ENCODE measurements at places on chromosomes 6 and 20.
A peak's percentile ranks its signal among the peaks of the same experiment; 100 is the strongest.

- peak; percentile 32 for DNase-seq
Measured at GRCh38 chr20:63969838-63970713, at the start of gene ZNF512B. ZNF512B (minus strand) TSS chr20:63969930; CDS start chr20:63967950, 1,980 bp downstream.

DNA sequence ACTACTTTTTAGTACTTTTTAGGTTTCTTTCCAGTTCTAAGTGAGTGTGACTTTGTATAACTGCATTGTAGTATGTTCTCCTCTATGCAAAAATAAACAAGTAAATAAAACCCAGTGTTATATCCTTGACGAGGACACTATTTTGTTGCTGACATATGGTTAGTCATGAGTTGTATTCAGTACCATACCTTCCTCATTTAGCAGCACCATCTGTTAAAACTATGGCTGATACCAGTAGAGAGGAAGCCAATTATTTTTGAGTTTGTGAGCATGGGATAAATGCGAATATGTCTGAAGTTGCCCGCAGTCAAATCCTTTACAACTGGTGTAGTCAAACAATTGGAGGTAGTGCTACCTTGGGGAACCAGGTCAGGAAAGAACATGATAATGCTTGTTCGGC lies 74.1 kb downstream of the CDKAL1 start:
- no peak for DNase-seq

DNA sequence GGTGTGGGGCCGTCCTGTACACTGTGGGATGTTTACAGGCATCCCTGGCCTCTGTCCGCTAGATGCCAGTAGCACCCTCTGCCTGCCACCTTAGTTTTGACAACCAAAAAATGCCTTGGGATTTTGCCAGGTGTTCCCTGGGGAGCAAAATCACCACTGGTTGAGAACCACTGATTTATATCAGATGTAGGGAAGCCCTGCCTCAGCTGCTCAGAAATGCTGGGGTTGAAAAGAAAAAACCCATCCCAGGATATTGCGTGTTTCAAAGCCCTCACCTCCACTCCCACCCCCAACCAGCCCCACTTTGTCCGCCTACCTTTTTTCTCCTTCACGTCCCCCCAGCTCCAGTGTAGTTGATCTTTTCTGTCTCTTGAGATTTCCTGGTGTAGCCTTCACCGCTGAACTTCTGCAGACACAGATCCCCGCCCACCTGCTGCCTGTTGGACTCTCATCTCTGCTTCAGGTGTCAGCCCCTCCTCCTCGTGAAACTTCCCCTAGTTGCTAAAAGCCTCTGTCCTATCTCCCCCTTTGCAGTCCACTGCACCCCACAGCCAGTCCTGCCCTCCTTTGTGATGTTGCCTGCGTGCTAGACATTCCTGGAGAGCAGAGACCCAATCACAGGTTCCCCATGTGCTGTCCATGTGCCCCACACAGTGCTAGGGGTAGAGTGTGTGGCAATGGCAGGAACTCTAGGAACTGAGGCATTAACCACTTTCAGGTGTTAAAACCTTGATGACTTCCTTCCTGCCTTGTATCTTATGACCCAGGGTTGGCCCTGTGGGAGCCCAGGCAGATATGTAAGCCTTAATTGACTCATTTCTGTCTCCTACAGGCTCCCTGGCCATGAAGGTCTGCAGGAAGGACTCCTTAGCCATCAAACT lies 98.9 kb downstream of the TBC1D7 start:
- DNase-seq = no peak

- DNase-seq = no peak
Measured at GRCh38 chr20:7085467-7085866, 318.0 kb downstream of the BMP2 start.

- DNase-seq = peak; percentile 33
Measured at GRCh38 chr6:80210618-80211017, 104.1 kb downstream of the BCKDHB start.

- no peak for DNase-seq
Measured at GRCh38 chr6:168278904-168279303, 40.7 kb downstream of the DACT2 start.

GRCh38 chr6:98838032-98838431 lies 3.7 kb downstream of the POU3F2 start:
- DNase-seq = no peak

DNA sequence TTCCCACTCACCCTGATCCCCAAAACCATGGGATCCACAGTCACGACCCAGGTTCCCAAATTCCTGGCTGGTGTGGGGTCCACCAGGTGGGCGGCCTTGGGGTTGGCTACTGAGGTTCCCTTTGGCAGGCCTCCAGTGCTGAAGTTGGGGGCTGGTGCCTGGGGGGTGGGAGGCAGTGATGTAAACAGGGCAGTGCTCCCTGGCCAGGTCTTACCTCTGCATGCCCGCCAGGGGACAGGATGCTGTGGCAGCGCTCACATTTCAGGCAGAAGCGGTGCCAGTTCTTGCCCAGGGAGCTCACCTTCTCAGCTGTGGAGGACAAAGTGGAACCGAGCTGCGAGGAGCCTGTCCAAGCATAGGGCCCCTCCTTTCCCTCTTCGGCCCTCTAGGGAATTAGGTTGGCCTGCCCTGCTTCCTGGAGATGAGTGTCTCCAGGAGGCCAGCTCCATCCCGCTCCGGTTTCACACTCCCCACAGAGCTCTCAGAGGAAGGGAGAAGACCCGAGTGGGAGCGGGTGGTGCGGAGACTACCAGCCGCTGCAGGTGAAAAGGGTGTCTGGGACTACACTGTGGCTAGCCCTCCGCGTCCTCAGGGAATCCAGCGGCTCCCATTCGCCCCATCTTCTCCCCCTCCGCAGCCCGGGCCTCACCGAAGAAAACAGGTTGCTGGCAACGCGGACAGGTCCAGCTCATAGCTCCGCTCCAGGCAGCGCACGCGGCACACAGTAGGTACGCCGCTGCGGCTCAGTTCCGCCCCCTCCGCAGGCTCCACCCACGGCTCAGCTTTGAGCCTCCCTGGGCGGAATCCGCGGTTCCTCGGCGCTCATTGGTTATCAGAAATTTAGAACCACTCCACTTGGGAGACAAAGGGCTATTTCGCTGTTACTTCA lies at the start of gene CRIP3:
Gene CRIP3 (minus strand): TSS at position 726 of the 889 bp plus-strand sequence. CDS start 34 bp downstream, at position 692.
- DNase-seq = peak; percentile 66

DNA sequence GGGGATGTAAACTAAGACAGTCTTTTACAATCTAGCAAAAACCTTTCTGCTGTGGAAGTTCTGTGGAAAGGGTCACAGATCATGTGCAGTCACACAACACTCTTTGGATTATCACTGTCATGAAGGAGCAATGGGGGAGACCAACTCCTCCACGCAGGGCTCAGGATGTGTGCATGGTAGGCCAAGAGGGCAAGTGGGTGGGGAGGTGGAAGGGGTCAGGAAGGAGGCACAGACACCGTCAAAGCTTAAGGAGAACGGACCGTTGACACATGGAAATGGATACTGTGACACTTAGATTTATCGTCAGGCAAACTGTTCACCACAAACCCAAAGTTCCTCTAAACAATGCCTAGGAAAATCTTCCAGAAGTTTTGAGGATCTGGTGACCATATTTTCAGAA lies 215.8 kb downstream of the PAX1 start:
- no peak for DNase-seq

DNA sequence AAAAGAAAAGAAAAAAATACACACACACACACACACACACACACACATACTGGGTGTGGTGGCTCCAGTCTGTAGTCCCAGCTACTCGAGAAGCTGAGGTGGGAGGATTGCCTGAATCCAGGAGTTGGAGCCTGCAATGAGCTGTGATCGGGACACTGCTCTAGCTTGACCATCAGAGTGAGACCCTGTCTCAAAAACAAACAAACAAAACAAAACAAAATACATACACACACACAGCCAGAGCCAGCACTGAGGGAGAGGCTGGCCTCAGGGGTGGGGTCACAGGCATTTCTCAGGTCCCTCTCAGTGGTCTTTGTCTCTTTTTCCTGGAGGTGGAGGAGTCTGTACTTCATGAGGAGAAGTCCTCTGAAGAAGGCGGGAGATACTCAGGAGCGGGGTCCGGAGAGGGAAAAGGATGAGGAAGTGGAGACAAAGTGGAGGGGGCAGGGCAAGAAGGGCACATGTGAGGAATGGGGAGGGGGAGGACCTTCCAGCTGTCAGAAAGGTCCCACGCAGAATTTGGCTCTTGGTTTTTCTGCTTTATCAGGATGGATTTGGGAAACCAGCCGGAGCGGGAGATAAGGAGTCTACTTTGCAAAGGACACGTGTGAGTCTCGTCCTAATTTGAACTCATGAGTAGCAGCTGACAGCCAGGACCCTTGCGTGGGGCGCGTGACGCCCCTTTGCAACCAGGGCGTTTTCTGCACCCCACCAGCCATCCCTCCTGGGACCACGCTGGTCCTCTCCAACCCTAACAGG lies 7.7 kb upstream of the MICB start:
- DNase-seq = no peak

- no peak for DNase-seq
Measured at GRCh38 chr20:58691773-58692578, 624 bp upstream of the NPEPL1 start.

DNA sequence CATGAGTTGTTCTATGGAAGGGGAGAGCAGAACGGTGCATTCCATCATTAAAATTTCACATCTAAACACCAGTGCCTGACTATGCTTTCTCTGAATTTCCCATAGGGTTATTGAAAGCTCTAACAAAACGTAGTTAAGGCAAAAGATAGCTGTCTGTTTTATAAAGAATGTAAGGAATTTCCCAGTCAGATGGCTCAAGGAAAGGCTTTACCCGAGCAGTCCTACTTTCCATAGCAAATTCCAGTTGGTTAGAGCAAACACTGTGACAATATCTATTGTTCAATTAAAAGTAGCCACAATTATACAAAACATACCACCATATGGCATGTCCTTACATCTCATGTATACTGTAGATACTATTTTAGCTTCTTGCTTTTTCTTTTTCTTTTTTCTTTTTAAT lies 1059.5 kb upstream of the FLRT3 start:
- no peak for DNase-seq

- no peak for DNase-seq
Measured at GRCh38 chr20:38120625-38120988, 44.5 kb downstream of the TGM2 start.

DNA sequence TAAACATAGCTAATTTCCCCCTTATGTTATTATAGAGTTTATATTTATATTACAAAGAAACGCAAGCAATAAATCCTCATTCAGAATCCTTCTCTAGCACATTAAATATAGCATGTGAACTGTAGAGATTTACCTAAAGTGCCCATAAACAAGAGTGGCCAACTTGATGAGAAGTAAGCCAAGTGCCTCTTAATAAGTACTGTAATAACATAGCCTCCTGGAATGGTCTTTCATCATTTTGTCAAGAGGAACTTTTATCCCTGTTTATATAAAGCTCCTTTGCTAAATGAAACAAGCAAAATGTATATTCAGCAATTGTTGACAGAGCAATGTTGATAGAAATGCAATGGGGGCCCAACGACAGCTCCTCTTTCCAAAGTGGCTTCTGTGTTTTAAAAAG lies 195.0 kb downstream of the ARHGAP18 start:
- DNase-seq = no peak

DNA sequence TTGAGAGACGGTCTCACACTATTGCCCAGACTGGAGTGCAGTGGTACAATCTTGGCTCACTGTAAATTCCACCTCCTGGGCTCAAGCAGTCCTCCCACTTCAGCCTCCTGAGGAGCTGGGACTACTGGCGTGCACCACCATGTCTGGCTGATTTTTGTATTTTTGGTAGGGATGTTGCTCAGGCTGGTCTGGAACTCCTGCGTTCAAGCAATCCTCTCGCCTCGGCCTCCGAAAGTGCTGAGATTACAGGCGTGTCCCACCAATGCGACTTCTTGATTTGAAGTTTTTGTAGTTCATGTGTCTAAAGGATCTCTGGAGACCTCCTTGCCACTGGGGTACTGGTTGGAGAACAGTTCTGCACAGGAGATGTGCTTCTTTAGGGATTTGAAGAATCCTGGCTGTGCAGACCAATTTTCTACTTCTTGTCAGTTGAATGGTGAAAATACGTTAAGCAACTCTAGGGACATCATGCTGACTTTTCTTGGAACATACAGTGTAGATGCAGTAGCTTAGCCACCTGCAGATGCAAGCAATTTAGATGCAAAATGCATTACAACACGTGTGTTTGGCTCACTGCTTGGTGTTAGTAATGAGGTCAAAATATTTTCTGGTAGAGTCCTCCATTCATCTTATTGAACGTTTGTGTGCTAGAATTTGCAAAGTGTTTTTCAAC lies 28.2 kb downstream of the SYTL3 start:
- DNase-seq = no peak

DNA sequence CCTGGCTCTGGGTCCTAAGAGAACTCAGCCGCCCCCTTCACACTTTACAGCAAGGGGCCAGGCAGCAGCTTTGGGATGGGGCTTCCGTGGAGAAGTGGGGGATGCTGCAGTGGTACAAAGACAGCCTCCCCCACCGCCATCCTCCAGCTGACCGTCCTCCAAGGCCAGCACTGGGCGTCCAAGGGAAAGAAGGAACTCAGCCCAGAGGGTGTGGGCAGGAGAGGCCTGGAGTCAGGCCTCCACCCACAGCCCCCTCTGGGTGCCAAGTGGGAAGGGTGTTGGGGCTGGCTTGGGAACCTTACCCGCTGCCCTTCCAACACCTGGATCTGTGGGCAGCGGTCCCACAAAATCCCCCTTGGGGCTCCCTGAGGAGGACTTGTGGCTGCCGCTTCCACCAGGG lies 13.1 kb downstream of the STMN3 start:
- no peak for DNase-seq

- no peak for DNase-seq
Measured at GRCh38 chr6:30470968-30471367, 18.3 kb upstream of the HLA-E start.

DNA sequence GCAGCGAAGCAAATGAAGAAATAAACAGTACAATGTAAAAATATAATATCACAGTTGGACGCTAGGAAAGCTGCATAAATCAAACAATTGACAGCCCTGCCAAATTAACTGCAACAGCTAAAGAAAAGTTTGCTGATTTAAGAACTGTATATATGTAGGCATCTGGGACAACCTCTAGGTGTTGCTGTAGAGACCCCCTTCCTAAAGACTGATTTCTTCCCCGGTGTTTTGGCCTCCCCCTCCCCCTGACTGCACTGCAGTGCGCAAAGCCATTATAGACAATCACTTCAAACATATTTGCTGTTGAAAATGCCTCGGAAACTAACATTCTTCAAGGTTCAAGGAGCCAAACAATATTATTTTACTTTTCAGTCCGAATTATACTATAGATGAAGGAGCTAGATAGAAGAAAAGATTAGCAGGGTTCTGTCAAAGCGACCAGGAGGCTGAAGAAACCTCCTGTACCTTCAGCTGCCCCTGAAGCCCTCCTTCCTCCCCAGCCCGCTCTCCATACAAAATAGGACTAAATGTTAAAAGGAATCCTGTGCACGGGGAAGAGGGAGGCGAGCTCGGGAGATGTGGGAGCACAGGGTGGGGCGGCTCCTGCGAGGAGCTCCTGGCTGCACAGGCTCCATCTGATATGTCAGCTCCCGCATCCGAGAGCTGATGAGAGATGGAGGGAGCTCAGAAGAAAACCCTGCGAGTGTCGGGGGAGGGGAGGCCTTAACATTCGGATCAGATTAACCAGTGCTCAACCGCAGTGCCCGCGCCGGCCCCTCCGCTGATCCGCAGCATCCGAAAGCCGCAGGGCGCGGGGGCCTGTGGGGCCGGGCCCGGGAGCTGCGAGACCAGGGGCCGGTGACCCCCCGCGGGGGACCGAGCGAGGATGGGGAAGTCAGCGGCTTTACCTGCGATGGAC lies 822 bp downstream of the ELOVL4 start:
- peak; percentile 44 for DNase-seq

GRCh38 chr20:37899105-37900045 lies 3.6 kb upstream of the VSTM2L start:
- no peak for DNase-seq

- DNase-seq = no peak
Measured at GRCh38 chr6:140912686-140913085, 1220.0 kb upstream of the GJE1 start.

- DNase-seq = no peak
Measured at GRCh38 chr20:36932476-36933426, 18.8 kb downstream of the SAMHD1 start.
